Stimulated activated CD4-positive, alpha-beta T cell treated with anti-CD3 and anti-CD28 coated beads, Interleukin-1b, Interleukin-23, amount 100 ng/mL, for 24 hours (primary cell): ENCODE measurements at places on chromosomes 7 and 10.

- DNase-seq = no peak
Observed at GRCh38 chr7:129772646-129773280, 161.2 kb downstream of the NRF1 start.

- no peak for DNase-seq
Observed at GRCh38 chr7:70134029-70134770, 535.9 kb downstream of the AUTS2 start.

- no peak for DNase-seq
Observed at GRCh38 chr7:72345208-72345727, 66.9 kb downstream of the CALN1 start.

- DNase-seq = no peak
Observed at GRCh38 chr10:64091897-64092296, 570.7 kb downstream of the REEP3 start.

DNA sequence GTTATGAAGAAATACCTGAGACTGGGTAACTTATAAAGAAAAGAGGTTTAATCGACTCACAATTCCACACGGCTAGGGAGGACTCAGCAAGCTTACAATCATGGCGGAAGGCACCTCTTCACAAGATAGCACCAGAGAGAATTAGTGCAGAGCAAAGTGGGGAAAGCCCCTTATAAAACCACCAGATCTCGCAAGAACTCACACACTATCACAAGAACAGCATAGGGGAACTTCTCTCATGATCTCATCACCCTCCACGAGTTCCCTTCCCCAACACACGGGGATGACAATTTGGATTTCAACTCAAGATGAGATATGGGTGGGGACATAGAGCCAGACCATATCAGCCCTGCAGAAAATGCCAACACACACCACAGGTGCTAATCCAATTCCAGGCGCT is 218.7 kb downstream of the PARD3 start:
- DNase-seq = no peak

DNA sequence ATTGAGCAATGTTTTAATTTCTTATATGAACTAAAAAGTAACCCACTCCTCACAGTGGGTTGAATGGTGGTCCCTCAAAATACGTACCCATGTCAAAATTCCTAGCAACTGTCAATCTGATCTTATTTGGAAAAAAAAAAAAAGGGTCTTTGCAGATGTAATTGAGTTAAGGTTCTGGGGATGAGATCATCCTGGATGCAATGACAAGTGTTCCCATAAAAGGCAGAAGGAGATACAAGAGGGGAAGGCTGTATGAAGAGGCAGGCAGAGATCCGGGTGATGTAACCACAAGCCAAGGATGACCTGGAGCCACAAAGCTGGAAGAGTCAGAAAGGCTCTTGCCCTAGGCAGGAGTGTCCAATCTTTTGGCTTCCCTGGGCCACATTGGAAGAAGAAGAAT is 516.3 kb upstream of the MKI67 start:
- DNase-seq = no peak

GRCh38 chr10:103427866-103428265 is 24.3 kb downstream of the CALHM2 start:
- no peak for DNase-seq

DNA sequence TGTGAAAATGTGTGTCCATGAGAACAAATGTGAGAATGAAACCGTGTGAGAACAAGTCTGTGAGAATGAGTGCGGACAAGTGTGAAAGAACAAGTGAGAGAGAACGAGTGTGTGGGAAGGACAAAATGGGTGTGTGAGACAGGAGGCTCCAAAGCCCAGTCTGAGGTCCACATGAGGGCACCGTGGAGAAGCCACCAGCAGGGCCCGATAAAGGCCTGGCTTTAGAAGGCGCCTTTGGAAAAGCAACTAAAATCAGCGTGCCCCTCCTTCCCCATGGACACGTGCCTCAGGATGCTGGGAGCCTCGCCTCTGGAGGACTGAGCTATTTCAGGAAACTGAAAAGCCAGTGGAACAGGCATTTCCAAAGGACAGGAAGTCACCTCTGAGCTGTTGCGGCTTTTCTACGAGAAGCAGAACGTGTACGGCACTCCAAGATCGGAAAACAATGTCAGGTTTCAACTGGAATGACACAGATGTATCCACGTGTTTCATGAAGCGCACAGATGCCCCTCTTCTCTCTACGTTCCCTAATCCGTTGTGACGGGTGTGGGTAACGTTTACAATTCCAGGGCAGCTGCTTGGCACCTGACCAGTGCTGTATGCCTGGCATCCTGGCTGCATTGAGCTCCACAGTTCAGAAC is 46.4 kb downstream of the ESYT2 start:
- DNase-seq = no peak

- DNase-seq = no peak
Observed at GRCh38 chr7:137919987-137920386, 73.2 kb upstream of the DGKI start.

DNA sequence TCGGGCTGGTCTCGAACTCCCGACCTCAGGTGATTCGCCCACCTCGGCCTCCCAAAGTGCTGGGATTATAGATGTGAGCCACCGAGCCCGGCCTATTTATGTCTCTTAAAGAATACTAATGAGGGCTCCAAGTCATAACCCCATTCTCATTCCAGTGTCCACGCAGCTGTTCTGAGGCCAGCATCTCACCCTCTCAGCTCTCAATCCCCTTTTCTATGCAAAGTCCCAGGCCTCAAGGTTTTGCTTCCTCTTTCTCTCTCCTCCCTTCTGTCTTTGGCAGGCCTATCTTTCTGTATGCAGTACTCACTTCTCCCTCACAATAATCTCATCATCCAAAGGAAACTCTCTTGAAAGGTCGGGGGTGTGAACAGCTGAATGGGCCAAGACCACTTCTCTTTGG is 28.0 kb upstream of the VSIR start:
- no peak for DNase-seq

GRCh38 chr10:69494626-69495558 is 43.6 kb downstream of the TSPAN15 start:
- no peak for DNase-seq

DNA sequence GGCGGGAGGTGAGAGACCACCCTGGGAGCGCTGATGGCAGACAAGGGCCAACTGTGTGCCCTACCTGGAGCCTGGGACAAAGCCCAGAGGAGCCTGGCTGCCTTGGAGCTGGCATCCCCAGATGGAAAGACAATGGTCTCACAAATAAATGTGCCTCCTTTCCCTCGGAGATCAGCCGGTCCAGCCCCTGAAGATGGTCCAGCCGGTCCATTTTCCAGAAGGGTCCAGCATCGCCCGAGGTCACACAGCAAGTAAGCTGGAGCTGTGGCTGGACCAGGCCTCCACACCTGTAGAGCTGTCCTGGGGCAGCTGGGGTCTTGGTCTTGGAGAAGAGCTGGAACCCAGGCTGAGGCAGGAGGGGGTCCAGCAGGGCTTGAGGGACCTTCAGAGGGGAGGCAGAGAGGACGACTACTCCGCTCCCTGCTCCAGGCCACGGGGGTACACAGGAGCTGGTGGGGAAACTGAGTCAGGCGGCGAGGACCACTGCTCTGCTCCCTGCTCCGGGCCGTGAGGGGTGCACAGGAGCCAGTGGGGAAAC is 3.6 kb downstream of the ELFN1 start:
- DNase-seq = no peak

DNA sequence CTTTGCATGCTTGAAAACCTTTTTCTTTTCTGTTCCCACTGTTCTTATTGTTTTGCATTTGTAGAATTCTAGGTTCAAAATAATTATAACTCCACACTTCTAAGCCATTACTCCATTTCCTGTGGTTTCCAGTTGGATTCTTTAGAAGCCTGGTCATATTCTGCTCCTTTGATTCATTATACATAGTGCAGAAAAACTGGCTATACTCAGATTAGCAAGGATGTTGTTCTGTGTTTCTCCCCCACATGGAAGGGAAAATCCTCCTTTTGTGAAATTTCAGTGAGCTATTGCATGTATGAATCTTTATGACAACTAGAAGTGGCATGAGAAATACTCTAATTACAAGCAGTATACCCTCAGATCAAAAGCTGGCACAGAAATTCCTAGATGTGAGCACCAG is 79.5 kb downstream of the SLC13A1 start:
- no peak for DNase-seq

- DNase-seq = no peak
Observed at GRCh38 chr7:135620980-135621850, 41.1 kb upstream of the STMP1 start.

- DNase-seq = no peak
Observed at GRCh38 chr7:101956130-101956529, 138.7 kb downstream of the CUX1 start.

GRCh38 chr7:45987521-45988290 is 66.6 kb upstream of the IGFBP3 start:
- no peak for DNase-seq

DNA sequence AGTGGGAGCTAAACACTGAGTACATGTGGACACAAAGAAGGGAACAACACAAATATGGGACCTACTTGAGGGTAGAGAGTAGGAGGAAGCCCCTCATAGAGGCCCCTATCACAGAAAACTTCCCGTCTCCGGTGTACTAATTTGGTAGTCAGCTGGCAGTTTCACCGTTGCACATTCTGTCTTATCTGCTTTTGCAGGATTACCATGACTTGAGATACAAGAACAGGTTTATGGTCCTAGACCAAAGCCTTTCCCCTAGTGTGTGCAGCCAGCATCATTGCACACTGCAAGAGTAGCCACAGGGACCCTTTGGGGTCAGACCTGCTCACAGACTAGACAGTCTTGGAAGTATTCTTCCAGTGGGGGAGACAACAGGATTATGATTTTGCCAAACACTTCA is 5.9 kb upstream of the IFIT1B start:
- DNase-seq = no peak

- no peak for DNase-seq
Observed at GRCh38 chr7:70460562-70460961, 671.4 kb upstream of the GALNT17 start.

DNA sequence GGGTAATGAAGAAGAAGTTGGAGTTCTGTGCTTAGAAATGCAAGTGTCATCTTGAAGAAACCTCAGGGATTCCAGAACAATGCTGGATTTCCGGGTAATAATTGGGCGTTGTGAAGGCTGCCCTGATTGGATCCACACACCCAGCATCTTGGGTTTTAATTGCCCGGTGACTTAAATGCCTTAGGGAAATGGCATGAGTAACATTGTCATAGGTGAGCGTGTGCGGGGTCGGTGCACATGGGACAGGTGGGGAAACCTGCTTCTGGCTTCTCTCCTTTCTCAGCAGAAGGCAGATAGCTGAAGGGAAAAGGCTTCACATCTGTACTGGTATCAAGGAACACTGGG is 15.2 kb upstream of the CAMK1D start:
- DNase-seq = no peak

- no peak for DNase-seq
Observed at GRCh38 chr7:22597844-22598243, 97.9 kb upstream of the STEAP1B start.

GRCh38 chr10:111018021-111018420 is 58.8 kb upstream of the ADRA2A start:
- DNase-seq = no peak

GRCh38 chr10:61257956-61258496 is 195.2 kb downstream of the TMEM26 start:
- DNase-seq = no peak

DNA sequence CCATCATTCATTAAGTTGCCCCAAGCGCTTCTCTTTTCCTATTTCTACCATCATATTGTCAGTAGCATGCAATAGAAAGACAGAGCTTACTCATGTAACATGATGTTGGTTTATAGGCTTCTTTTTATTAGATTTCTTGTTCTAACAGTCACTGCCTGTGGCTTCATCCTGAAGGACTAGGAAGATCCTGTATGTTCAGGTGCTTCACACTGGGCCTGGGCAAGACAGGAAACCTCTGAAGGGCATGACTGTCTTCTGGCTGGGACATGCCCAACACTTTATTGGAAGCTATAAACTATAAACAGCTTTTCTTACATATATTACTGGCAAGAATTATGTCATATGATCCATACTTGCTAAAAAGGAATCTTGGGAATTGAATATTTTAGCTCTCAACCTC is 258.4 kb upstream of the AKR1E2 start:
- no peak for DNase-seq

DNA sequence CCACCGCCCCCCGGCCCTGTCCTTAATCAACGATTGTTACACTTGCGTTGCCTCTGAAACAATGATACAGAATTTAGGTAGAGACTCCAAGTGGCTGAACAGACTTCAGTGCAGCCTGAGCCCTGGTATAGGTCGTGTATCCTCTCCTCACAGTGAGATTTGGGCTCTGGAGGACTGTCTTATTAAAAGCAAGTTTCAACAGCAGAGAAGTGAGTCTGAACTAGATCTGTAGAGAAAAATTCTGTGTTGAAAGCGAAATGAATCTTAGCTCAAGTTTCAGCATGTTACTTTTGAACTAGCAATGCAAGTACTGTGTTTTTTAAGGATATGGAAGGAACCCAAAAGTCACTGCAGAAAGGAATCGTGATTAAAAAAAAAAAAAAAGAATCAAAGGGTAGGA is 103.1 kb downstream of the HOXA1 start:
- no peak for DNase-seq

DNA sequence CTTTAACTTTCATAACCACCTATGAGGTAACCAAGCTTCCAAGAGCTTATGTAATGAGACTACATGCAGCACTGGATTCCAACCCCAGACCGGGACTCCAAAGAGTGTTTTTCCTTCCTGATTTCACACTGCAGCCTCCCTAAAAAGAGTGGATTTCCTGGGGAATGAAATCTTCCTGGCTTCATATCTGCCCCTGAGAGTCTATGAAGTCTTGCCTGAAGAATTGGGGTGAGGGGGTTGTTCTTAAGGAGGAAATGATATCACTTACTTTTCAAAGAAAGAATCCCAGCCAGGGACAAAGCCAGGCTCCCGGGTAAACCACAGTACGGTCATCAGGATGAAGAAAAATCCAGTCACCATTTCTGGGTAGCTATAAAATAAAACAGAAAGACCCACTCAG is 29.7 kb downstream of the STMP1 start:
- no peak for DNase-seq

GRCh38 chr7:98110249-98111022 is 3.8 kb downstream of the LMTK2 start:
- DNase-seq = no peak
